ENCODE measurements at places on chromosomes 5 and 9. TPM values are rescaled to one million over a fixed set of nuclear protein-coding genes. Genes with fewer than 3 reads are reported as not detected.

ENTREP1 gene
- polyA plus RNA-seq = 0.52 TPM

FSD1L gene
- 3.4 TPM for polyA plus RNA-seq

DNA sequence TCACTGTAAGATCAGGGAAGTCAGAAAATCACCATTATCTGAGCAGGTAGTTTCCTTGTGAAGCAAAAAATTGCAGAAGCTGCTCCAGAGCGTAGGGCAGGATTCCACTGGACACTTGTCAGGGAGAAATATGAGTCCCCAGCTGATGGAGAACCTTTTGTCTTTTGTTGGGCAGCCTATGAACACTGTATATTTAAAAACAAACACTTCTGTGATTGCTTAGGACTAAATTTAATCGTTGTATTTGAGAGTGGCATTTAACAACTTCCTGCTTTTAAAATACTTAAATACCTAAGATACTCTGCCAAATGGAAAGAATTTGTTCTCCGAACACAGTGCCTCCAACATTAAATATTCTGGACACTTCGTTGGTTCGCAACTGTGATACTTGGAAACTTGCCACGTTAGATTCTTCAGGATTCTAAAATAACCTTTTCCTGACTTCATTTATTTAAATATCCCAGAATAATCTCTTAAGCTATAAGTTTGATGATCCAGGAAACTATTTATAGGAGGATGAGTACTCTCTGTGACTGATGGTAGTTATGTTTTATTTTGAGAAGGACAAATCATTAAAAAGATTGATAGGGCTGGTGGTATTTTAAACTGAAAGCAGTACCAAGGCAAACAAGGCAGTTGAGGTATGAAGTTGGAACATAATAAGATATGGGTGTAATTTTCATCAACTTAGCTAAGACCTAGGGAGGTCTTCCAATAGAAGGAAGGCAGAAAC lies 2.7 kb upstream of the HSPA4 start:
- no peaks in the 10 kb centered on the region for H3K36me3 ChIP-seq
- peaks cover 18% of the 10 kb centered on the region for H3K4me1 ChIP-seq
- no peaks in the 10 kb centered on the region for H3K27me3 ChIP-seq
- H3K27ac ChIP-seq = no peak overlapping the region
- H3K4me3 ChIP-seq = no peak overlapping the region

DNA sequence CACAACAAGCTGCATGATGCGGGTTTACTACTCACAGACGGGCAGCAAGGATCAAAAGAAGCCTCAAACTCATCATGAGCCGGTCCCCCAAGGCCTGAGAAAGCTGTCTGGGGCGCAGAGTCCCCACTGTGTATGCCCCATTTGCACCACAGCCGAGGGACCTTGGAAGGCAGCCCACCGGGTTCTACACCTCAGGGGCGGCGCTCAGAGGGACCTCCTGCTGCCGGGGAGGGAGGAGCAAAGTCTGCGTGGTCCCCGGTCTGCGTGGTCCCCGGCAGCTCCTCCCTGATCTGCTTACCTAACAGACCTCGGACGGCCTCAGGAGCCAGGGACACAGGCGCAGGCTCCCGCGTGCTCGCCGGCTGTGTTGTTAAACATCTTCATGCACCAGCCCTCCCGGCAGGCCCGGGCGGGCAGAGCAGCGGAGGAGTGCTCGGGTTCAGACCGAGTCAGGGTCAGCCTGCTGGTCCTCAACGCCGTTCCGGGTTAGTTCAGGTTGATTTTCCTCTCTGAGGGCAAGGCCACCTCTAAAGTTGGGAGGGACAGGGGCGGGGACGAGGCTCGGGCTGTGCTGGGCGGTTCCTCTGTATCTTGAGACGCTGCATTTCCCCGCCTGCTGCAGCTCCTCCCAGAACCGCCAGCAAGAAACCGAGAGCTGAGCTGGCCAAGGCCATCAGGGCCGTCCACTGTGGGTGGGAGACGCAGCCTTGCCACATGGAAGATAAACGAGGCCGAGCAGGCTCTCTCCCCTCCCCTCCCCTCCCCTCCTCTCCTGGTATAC lies 74.6 kb downstream of the MRPL36 start:
- no peak overlapping the region for H3K4me3 ChIP-seq
- H3K27ac ChIP-seq = no peak overlapping the region
- H3K36me3 ChIP-seq = no peaks in the 10 kb centered on the region
- DNase-seq = no peak
- no peaks in the 10 kb centered on the region for H3K27me3 ChIP-seq

- H3K36me3 ChIP-seq = no peaks in the 10 kb centered on the region
- DNase-seq = no peak
- H3K27ac ChIP-seq = no peak overlapping the region
- no peaks in the 10 kb centered on the region for H3K4me1 ChIP-seq
Measured at GRCh38 chr5:60512117-60512516, 187.8 kb downstream of the DEPDC1B start.
